ENCODE measurements at places on chromosomes 6 and 20.

DNA sequence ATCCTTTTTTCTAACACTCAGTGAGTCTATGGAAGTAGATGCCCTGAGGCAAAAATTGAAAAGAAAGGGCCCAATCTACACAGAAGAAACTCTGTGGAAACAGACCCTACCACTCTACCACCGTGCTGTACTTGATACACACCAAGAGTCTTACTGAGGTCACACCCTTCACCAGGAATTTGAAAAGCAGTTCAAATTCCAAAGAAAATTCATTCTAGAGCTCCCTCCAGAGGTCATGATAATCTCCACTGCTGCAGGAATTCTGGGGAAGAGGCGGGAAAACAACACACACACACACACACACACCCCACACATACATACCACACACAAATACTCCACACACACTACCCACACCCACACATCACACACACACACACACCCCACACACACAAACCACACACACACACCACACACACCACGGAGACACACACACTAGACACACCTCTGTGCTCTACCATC, 336.8 kb downstream of the HDGFL1 start:
- no peak for DNase-seq

GRCh38 chr6:82702574-82702973, 339.0 kb downstream of the TPBG start:
- DNase-seq, result no peak

- no peak for DNase-seq
Measured at GRCh38 chr6:11460001-11460668, 77.4 kb upstream of the TMEM170B start.

DNA sequence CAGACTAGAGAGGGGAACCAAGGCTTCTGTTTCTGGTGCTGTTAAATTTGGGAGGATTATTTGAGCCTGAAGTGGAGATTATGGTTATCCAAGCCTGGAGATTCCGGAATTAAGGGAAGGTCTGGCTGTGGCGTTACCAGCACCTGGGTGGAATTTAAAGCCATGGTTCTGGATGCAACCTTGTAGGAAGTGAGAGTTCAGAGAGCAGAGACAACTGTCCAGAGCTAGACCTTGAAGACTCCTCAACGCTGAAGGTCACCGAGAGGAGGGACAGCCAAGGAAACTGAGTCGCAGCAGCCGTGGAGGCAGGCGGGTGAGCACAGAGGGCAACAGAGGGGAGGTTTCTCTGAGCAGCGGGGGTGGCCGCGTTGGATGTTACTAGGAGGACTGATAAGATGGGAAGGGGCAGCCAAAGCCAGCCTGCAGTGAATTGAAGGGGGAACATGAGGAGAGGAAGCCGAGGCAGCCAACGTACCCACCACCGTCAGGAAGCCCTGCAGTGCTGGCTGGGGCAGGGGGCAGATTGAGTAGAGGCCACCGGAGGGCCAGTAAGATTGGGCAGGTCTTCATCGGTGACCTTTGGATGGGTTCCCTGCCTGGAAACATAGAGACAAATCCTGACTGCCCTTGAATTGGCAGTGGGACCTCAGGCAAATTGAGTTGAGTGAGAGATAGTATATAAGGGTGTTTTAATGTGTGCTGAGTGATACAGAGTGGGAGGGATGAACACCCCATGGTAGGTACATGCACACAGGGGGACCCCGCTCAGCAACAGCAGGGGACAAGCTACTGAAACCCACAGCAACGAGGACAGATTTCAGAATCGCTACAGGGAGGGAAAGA, 90.3 kb downstream of the SNX5 start:
- no peak for DNase-seq

- DNase-seq, result no peak
Measured at GRCh38 chr20:51914758-51915157, 112.4 kb upstream of the SALL4 start.

GRCh38 chr20:52190437-52191131, 995 bp downstream of the ZFP64 start:
- peak; percentile 12 for DNase-seq

DNA sequence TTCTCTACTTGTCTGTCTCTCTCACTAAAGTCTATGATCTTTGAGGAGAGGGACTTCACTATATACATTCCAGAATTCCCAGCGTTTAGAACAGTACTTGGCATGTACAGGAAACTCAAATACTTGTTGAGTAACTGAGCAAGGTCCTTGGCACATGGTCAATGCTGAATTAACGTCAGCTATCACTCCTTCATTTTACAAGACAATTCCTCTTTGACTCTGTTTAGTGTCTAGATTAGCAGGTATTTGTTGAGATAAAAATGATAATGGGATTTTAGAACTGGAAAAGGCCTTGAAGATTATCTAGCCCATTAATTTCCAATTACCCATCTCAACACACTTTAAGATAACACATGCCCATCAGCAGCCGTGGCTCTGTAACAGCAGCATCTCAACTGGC, 6.6 kb upstream of the GUCA1B start:
- DNase-seq, result no peak

- DNase-seq, result no peak
Measured at GRCh38 chr6:80466981-80467380, 360.5 kb downstream of the BCKDHB start.

GRCh38 chr6:6655805-6656251, 67.3 kb downstream of the LY86 start:
- DNase-seq, result no peak

DNA sequence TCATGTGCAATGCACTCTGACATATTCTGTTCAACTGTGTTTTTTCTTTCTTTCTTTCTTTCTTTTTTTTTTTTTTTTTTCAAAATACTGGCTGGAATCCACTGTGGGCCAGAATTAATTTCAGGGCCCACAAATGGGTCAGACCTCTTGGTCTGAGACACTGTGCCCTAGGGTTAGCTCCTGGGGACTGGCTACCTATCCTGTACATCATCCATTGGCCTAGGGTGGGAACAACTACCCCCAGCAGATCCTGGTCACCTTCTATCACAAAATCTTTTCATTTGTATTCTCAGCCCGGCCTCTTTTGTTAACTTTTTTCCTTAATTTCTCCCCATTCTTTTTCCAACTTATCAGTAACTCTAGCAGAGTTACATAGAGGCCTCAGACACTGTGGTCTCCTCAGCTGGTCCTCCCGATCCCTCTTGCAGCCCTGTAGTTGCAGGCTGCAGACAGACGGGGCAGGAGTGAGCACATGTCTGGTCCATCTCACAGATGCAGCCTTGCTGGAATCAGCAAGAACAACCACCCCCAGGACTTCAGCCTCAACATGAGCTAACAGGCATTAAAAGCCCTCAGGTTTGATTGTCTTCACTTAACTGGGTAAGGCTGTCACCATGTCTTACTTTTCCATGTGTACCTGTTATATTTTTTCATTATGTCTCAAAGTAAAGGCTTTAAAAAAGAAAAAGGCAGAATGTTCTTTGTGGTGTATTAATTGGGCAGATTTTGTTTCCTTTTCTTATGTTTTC, 41.3 kb downstream of the TXLNB start:
- DNase-seq, result no peak

- DNase-seq, result no peak
Measured at GRCh38 chr6:163826629-163827028, 412.1 kb downstream of the QKI start.

- DNase-seq, result no peak
Measured at GRCh38 chr6:163634211-163635171, 220.0 kb downstream of the QKI start.

DNA sequence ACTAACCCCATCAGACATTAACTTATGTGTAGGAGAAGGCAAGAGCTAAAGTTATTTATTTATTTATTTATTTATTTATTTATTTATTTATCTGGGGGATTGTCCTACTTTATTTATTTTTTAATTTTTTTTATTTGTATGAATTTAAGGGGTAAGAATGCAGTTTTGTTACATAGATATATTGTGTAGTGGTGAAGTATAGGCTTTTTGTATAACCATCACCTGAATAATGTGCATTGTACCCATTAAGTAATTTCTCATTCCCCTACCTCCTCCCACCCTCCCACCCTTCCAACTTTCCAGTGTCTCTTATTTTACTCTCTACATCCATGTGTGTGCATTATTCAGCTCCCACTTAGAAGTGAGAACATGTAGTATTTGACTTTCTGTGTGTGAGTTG, 51.6 kb downstream of the SPTLC3 start:
- DNase-seq, result no peak

GRCh38 chr6:387293-387741, 4.2 kb upstream of the IRF4 start:
- DNase-seq, result no peak

DNA sequence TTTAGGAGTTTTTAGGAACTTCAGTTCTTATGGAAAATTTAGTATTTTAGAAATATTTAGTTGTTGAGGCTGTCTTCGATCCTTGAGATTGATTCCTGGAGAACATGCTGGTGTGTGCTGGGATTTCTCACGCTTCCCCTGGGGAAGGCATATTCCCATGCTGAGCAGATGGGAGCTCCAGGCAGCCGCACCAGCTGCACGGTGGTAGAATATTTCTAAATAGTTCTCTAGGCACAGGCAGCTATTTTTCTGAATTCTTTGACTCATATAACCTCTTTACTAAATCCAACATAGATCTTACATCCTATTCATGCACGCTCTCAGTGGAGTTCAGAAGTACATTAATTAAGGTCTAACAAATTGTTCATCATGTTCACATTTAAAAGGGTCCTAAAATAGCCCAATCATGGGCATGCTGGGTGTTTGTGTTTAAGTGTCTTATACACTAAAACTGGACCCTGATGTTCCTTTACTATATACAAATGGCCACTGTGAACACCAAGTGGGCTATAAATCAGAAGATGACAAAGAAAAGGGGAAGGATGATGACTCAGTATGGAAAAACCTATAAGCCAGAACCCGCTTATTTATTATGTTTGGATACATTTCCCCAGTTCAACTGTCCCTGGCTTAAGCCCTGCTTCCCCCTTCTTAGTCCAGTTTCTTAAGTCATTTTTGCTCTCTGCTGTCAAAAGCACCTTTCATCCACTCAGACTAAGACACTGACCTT, 138.5 kb downstream of the UST start:
- DNase-seq, result no peak

DNA sequence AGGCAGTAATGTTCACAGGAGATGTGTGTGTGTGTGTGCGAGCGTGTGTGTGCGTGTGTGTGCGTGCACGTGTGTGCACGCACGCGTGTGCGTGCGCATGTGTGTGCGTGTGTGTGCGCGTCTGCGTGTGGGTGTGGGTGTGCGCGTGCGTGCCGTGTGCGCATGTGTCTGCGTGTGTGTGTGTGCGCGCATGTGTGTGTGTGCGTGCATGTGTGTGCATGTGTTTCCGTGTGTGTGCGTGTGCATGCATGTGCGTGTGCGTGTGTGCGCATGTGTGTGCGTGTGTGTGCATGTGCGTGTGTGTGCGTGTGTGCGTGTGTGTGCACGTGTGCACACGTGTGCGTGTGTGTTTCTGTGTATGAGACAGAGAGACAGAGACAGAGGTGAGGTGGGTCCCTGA, 136.0 kb upstream of the CST7 start:
- no peak for DNase-seq

DNA sequence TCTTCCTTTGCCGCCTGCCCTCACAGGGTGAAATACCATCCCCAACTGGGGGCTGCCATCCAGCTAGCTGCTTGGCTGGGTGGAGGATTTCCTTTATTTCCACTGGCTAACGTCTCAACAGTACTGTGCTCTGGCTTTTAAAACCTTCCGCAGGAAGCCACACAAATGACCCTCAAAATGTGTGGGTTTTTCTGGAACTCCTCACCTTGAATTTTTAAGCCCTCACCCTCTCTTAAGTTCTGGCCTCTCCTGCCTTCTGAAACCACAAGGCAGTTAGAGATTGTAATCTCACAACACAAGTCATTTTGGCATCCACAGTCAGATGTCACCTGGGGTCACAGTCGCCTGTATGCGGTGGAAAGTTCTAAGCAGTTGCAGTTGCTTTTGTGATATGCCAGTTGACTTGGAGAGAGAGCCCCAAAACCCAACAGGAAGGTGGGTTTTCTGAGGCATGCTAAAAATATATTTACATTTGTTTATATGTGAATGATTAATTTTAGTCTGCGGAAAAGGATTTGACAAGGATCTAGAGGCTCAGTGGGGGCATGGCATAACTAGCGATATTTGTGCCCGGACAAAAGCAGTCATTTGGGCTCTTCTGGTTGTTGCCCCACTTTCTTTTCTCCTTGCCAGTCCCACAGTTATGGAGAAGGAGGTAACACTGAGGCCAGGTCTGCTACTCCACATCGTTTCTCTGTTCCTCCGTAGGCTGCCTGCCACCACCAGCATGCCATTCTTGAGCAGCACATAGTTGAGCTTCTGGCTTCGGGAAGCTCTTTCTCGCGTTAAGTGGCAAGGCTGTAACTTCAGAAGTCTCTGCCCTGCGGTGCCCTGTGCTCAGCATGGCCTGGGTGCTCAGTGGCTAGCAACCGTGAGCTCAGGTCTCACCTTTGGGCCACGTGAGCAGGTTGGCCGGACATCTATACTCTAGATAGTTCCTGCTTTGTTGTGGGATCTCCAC, 335.3 kb downstream of the CD83 start:
- DNase-seq, result no peak

DNA sequence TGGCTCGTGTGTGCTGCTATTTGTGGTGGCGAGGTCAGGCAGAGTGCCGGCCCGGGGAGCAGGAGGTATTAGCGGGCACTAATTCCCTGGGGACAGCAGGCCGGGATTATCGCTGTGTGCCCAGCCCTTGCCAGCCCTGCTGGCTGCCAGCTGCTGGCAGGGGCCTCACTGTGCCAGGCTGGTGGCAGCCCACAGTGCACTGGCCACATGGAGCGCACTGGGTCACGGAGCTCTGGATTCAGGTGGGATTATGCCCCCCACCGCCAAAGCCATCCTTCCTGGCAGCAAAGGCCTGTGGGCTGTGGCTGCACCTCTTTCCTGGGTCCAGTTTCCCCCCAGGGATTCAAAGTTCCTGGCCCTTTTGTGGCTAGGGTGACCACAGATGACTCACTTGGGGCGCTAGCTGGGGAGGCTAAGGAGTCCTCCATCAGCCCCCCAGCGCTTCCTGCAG, 59.7 kb downstream of the YTHDF1 start:
- DNase-seq, result no peak

- no peak for DNase-seq
Measured at GRCh38 chr20:53303413-53303760, 290.3 kb downstream of the ZNF217 start.

- no peak for DNase-seq
Measured at GRCh38 chr6:105680131-105680530, 277.2 kb upstream of the PREP start.

GRCh38 chr6:169048865-169049205, 204.8 kb downstream of the THBS2 start:
- no peak for DNase-seq
